Omental fat pad (tissue), 4 donors: ENCODE measurements at places on chromosomes 16 and 17.

DNA sequence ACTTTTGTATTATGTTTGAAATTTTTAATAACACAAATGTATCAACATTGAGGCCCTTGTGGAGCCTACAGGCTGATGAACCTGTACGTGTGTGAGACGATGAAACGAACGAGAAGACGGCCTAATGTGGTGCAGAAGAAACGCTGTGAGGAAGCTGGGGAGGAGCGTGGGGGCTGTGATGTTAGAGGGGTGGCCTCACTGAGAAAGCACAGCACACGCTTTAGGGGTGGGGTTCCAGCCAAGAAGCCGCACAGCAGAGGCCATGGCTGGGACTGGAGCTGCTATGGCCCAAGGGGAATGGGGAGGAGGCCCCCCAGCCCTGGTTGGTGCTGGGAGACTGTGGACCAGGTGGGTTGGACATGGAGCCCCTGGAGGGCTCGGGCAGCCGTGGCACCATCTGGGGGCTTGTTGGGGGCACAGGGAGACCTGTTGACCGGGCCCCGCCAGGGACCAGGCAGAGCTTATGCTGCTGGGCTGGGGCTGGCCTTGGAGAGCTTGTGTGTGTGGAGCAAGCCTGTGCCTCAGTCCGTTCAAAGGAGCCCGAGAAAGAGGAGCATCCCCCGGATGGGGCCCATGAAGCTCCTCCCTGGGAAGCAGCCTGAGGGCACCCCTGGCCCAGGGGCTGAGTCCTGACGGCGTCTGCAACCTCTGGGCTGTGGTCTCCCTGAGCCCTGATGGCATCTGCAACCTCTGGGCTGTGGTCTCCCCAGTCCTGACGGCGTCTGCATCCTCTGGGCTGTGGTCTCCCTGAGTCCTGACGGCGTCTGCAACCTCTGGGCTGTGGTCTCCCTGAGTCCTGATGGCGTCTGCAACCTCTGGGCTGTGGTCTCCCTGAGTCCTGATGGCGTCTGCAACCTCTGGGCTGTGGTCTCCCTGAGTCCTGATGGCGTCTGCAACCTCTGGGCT, 44.7 kb downstream of the METRNL start:
- DNase-seq: no peak

- no peak for DNase-seq
These were observed 87.8 kb downstream of the PLCG2 start for GRCh38 chr16:81866820-81867440.

- no peak for DNase-seq
These were observed 80.9 kb downstream of the PRKCA start for GRCh38 chr17:66383333-66383732.

DNA sequence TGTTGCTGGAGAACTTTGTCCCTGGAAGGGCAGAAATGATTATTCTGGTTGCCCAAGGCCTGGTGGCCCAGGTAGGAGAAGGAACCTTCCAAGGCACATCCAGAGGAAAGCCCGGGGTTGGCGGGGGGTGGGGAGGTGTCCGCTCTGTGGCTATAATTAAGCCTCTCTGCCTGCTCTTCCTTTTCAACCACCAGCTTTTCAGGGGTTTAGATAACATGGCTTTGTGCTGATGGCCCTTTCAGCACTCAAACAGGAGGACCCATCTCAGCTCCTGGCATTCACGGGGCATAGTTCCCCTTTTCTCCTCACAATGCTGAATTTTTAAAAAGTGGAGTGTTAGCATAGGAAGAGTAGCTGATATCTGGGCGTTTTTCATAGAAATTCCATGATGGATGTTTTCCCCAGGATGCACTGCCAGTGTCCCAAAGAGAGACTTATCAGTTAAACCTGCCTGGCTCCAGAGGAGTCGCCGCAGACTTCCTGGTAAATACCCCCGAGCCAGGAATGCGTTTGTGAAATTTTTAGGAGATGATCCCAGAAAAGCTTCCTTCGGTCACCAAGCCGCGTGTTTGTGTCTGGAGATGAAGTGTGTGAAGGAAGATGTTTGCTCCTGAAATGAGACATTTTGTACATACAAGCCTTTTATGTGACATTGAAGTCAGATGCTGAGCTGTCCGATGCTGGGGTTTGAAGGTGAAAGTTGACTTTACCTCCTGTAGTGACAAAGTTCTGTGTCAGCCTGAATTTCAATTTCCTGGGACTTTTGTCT, 188.5 kb downstream of the MSI2 start:
- DNase-seq: no peak

GRCh38 chr17:60372790-60373483, 19.0 kb downstream of the USP32 start:
- no peak for DNase-seq

GRCh38 chr17:60526726-60527125, 684 bp upstream of the APPBP2 start:
- DNase-seq: no peak

DNA sequence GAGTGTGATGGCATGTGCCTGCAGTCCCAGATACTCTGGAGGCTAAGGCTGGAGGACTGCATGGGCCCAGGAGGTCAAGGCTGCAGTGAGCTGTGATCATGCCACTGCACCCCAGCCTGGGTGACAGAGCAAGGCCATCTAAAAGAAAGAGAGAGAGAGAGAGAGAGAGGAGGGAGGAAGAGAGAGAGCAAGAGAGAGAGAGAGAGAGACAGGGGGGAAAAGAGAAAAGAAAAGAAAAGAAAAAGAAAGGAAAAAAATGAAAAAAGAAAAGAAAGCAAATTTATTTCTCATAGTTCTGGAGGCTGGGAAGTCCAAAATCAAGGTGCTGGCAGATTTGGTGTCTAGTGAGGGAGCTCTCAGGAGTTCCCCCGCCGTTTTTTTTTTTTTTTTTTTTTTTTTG, 33.3 kb downstream of the RNF135 start:
- DNase-seq: no peak

DNA sequence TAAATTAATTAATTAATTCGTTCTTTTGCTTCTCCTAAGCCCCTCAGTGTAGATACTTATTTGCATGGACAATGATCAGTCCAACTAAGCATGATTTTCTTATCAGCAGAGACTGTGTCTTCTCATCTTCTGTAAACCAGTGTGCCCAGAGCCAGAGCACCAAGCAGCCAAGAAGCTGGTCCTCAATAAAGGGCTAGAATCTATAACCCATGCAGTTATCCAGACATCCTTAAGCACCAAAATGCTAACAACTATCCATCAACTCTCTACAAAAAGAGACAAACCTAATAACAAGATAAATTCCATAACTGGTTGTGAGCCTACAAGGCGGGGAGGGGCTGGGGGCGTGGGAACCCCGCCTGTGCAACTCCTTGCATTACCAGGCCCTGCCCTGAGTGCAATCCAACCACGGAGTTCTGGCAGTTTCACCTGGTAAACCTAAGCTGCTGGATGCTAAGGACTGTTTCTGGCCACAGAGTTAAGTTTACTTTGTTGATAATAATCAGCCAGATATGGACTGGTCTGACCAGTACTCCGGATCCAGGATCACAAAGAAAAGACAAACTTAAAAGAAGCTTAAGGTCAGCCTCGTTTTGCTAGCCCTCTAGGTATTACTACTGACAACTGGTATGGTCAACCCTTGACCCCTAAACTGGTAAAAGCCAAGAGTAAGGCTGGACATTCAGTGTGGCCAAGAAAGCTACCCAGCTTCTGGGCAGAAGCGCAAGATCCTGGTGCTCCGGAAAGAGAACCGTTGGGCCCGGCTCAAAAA, 51.5 kb downstream of the ZFHX3 start:
- no peak for DNase-seq

- DNase-seq: no peak
These were observed 54.6 kb upstream of the CORO6 start for GRCh38 chr17:29677221-29677791.

GRCh38 chr17:73066148-73066884, 26.2 kb downstream of the SLC39A11 start:
- DNase-seq: no peak

- DNase-seq: no peak
These were observed 23.3 kb downstream of the GPR179 start for GRCh38 chr17:38320482-38320881.

DNA sequence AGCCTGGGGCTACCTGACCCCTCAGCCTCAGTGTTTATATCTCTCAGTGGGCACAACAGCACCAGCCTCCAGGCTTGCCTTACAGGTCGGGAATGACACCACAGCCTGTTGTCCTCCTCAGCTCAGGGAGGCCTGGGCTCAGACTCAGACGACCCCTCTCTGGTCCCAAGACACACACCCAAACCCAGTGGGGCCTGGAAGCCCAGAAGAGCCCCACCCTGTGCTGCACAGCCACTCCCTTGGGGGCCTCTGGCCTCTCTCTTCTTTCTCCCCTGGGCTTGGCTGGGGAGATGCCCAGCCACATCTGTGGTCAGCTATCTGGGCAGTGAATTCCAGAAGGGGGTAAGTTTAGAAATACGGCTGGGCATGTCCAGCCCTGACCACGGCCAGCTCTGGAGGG, 2.4 kb downstream of the NATD1 start:
- no peak for DNase-seq

DNA sequence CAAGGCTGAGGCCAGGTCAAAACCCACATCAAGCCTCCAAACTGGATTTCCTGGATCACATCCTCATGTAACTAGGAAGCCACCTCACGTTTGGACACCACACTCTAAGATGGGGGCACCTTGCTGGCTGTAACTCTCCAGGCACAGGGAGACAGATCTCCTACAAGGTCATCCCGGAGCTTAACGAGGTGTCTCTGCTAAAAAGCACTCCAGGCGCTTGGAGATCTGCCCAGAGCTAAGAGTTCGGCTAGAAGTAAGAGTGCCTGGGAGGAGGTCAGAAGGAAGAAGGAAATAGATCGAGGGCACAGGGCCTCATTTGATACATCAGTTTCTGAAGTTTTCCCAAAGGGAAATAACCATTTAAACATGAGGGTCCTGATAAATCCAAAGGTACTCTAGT, 15.9 kb downstream of the PSMB3 start:
- no peak for DNase-seq

GRCh38 chr17:55926276-55926990, 175.6 kb downstream of the PCTP start:
- no peak for DNase-seq

GRCh38 chr16:3825103-3825502, 55.4 kb downstream of the CREBBP start:
- DNase-seq: no peak

DNA sequence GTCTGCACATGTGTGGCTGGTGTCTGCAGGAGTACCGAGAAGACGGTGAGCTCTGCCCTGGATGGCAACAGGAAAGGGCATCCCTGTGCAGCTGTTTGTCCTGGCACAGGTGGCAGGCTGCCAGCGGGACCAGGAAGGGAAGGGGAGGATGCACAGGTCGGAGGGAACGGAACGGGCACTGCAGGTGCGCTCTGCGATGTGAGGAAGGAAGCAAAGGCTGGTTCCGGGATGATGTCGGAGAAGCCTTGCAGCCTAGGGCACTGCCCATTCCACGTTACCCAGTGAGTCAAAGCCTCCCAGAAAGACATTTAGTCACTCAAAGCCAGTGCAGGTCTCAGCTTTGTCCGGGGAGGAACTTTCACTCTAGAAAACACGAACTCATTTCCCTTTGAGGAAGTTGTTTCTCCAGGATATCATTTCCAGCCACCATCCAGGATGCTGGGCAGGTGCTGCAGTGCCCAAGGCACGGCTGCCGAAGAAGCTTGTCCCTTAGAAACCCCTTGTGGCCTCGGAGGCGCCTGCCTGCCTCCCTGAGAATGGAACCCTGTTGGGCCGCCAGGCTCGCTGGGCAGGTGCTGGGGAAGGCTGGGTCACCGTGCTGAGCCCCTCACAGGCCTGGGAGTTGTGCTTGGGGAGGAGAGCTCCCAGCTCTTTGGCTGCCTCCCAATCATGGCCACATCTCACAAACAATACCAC, 4.5 kb upstream of the TMEM235 start:
- no peak for DNase-seq

GRCh38 chr16:306911-307370, 24.0 kb downstream of the PDIA2 start:
- no peak for DNase-seq

- DNase-seq: no peak
These were observed 16.2 kb downstream of the LUC7L start for GRCh38 chr16:212999-213398.

GRCh38 chr17:56109836-56110235, 43.4 kb upstream of the ANKFN1 start:
- DNase-seq: no peak

DNA sequence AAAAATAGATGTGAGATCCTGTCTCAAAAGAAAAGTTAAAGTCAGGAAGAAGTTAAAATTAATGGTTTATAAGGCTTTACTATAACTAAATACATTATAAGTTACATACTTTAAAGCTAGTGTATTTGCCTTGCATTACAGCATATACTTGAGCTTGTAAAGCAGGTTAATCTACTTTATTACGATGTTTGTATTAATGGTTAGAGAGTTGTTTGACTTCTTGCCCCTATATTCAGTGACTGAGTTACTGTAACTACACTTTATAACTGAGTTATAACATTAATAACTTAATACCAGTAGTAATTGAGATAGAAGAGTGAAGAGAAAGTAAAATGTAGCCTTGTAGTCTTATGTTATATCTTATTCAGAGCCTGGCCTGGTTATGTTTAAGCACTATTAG, 22.9 kb downstream of the CLTC start:
- DNase-seq: no peak

DNA sequence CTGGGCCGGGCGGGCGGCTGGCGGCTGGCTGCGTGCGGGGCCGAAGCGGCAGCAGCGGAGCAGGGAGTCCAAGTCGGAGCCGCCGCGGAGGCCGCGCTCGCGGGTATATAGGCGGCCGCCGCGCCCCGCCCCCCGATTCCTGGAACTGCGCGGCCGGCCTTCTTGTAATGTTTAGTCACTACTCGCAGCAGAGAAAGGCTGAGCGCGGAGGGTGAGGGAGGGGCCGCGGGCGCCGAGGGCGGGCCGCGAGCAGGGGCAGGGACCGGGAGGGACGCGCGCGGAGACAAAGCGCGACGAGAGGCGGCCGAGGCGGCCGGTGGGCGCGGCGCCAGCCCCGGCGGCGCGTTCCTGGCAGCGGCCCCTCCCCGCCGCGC, at the start of gene SOCS3:
Gene SOCS3, minus strand, starts transcription at position 81 of the 374 bp plus-strand sequence. CDS start 982 bp downstream, outside the sequence.
- no peak for DNase-seq

GRCh38 chr16:85569615-85570212, 43.4 kb upstream of the GSE1 start:
- DNase-seq: no peak

- no peak for DNase-seq
These were observed 52.5 kb upstream of the B4GALNT2 start for GRCh38 chr17:49079840-49080663.

- DNase-seq: no peak
These were observed 217.2 kb downstream of the CA10 start for GRCh38 chr17:51941272-51941671.
